Camera-type eye (tissue), 1 donor: ENCODE measurements at places on chromosomes 11 and 22. TPM values are rescaled to one million over a fixed set of nuclear protein-coding genes. Genes with fewer than 3 reads are reported as not detected.

Gene PRR33
- 0.16 TPM for total RNA-seq

Gene OTOG
- total RNA-seq: not detected

Gene MS4A14
- total RNA-seq: not detected

Gene OR6T1
- total RNA-seq: not detected
